ENCODE measurements at places on chromosomes 7 and 10. TPM values are rescaled to one million over a fixed set of nuclear protein-coding genes. Genes with fewer than 3 reads are reported as not detected.

Gene PPP3CB
- 54.5 TPM for total RNA-seq

Gene ALOX5
- 22.8 TPM for total RNA-seq

Gene OR2A1
- not detected for total RNA-seq

Gene AKR1D1
- total RNA-seq, result not detected

Gene HYAL4
- not detected for total RNA-seq

Gene NKX1-2
- total RNA-seq, result not detected

Gene JAZF1
- total RNA-seq, result 11.7 TPM

Gene SUPV3L1
- 34.0 TPM for total RNA-seq

- no peaks in the 10 kb centered on the region for H3K36me3 ChIP-seq
- no peaks in the 10 kb centered on the region for H3K27me3 ChIP-seq
- DNase-seq, result no peak
- H3K4me1 ChIP-seq, result no peaks in the 10 kb centered on the region
Measured at GRCh38 chr10:53839440-53840039, 961.5 kb downstream of the PCDH15 start.

GRCh38 chr7:152016947-152017346 lies 8.5 kb upstream of the GALNT11 start:
- H3K36me3 ChIP-seq, result no peaks in the 10 kb centered on the region
- H3K4me3 ChIP-seq, result no peak overlapping the region
- H3K27me3 ChIP-seq, result no peaks in the 10 kb centered on the region
- H3K4me1 ChIP-seq, result no peaks in the 10 kb centered on the region
- DNase-seq, result no peak
- H3K27ac ChIP-seq, result no peak overlapping the region

GRCh38 chr10:103967448-103968071 lies 620 bp downstream of the SLK start:
- H3K27me3 ChIP-seq, result no peaks in the 10 kb centered on the region
- peak; percentile 32 for DNase-seq
- peak overlapping the region; percentile 83 for H3K4me3 ChIP-seq
- H3K36me3 ChIP-seq, result no peaks in the 10 kb centered on the region
- H3K4me1 ChIP-seq, result peaks cover 41% of the 10 kb centered on the region

GRCh38 chr10:117666965-117667364 lies 124.4 kb downstream of the EMX2 start:
- no peaks in the 10 kb centered on the region for H3K27me3 ChIP-seq
- no peaks in the 10 kb centered on the region for H3K4me1 ChIP-seq
- no peak overlapping the region for H3K4me3 ChIP-seq
- no peak overlapping the region for H3K27ac ChIP-seq
- no peak for DNase-seq
- no peaks in the 10 kb centered on the region for H3K36me3 ChIP-seq

- peaks cover 10% of the 10 kb centered on the region for H3K27me3 ChIP-seq
- H3K27ac ChIP-seq, result no peak overlapping the region
- no peak for DNase-seq
- H3K4me3 ChIP-seq, result no peak overlapping the region
- H3K36me3 ChIP-seq, result no peaks in the 10 kb centered on the region
Measured at GRCh38 chr10:93790439-93790838, 32.7 kb downstream of the LGI1 start.

DNA sequence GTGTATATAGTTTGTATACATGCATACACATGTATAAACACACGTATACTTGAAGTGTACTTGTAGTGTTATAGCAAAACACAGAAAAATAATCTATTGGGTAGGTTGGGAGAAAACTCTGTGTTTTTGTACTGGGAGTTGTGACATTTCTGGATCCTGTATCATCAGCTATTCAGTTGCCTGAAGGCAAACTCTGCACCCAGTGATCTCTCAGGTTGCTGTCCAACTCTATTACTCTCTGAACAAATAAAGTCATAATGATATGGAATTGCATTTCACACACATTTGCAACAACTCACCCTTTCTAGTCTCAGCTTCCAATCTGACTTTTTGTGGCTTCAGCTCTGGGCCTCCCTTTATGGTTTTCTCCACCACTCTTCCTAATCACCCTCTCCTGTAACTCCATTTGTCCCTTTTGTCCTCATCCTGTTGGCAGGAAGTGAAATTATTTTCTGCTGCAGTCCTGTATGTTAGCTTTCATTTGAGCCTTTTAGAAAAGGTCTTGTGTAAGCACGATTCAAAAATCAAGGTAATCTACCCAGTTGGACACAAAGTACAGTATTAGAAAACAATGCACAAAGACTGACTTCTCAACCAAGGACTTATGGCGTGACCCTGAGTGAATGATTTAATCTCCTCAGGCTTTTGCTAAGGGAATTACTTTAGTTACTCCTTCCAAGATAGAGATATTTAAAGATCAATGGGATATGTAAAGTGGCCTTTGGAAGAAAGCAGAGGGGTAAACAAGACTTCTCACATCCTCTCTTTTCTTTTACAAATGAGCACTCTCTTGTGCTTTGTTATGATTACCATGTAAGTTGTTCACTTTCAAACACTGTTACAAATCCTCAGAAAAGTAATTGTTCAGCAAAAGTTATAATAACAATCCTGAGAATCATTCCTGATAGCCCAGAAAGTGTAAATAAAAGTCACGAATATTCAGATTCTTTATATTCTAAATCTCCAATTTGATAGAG lies 249.1 kb downstream of the KCND2 start:
- H3K27ac ChIP-seq, result no peak overlapping the region
- H3K4me1 ChIP-seq, result no peaks in the 10 kb centered on the region
- DNase-seq, result no peak
- no peak overlapping the region for H3K4me3 ChIP-seq
- no peaks in the 10 kb centered on the region for H3K27me3 ChIP-seq

DNA sequence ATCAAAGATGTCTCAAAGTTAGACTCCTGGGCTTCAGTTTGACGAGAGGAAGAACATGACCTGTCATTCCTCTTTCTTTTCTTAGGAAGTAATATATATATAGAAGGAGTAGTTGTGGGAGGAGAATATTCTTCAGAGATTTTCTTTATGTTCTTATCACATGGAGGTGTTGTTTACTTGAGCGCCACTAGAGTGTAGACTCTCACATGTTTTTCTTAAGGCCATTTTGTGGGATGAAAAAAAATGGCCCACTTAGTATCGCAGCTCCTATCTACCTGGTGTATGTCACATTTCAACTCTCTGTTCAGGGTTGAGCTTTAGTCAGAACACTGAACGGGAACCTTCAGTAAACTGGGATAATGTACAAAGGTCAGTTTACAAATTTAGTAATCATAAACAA lies 645.2 kb downstream of the PHTF2 start:
- H3K27me3 ChIP-seq, result no peaks in the 10 kb centered on the region
- no peaks in the 10 kb centered on the region for H3K4me1 ChIP-seq
- H3K27ac ChIP-seq, result no peak overlapping the region
- no peaks in the 10 kb centered on the region for H3K36me3 ChIP-seq
- no peak for DNase-seq

DNA sequence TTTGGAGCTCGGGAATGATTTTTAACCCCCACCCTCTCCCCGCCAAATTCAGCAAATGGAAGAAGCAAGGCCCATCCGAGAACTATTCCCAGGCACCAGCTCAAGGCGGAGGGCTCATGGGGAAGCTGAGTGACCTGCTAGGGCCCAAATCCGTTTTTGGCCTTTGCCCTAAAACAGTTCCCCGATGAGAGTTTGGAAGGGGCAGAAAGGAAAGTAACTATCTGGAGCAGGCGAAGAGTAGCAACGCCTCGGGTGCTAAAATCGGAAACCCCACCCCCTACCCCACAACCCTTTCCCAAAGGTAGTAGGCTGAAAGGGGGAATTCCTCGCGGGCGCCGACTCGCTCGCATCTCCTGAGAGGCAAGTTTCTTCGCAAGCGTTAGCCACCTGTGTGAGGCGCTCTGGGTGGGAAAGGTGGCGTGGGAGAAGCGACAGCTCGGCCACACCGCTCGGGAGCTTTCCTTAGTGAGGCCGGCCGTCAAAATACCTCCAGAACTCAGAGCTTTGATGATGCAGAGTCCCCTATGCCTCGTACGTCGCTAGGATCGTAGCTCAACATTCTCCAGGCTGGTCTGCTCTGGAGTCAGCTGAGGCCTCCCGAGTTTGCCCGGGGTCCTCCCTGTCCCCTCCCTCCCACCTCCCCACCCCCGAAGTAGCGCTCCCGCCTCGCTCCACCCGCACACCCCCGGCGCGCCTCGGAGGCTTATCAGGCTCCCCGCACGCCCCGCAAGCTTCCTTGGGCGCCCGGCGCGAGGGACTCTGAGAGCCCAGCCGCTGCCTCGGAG lies 642 bp upstream of the PRKG1 start:
- H3K36me3 ChIP-seq, result no peaks in the 10 kb centered on the region
- DNase-seq, result peak; percentile 18
- no peaks in the 10 kb centered on the region for H3K4me1 ChIP-seq
- peak overlapping the region; percentile 43 for H3K4me3 ChIP-seq

GRCh38 chr10:118658762-118659161 lies 63.3 kb upstream of the PRLHR start:
- no peaks in the 10 kb centered on the region for H3K27me3 ChIP-seq
- H3K27ac ChIP-seq, result no peak overlapping the region
- H3K4me3 ChIP-seq, result no peak overlapping the region
- no peak for DNase-seq
- no peaks in the 10 kb centered on the region for H3K36me3 ChIP-seq
- H3K4me1 ChIP-seq, result no peaks in the 10 kb centered on the region

GRCh38 chr10:128712661-128713400 lies 586.6 kb upstream of the MKI67 start:
- H3K27me3 ChIP-seq, result peaks cover 5% of the 10 kb centered on the region
- H3K36me3 ChIP-seq, result no peaks in the 10 kb centered on the region
- no peaks in the 10 kb centered on the region for H3K4me1 ChIP-seq

GRCh38 chr7:131600085-131600881 lies 43.9 kb upstream of the PODXL start:
- no peak for DNase-seq
- peaks cover 1% of the 10 kb centered on the region for H3K27me3 ChIP-seq
- H3K4me1 ChIP-seq, result no peaks in the 10 kb centered on the region
- H3K4me3 ChIP-seq, result no peak overlapping the region
- no peaks in the 10 kb centered on the region for H3K36me3 ChIP-seq

DNA sequence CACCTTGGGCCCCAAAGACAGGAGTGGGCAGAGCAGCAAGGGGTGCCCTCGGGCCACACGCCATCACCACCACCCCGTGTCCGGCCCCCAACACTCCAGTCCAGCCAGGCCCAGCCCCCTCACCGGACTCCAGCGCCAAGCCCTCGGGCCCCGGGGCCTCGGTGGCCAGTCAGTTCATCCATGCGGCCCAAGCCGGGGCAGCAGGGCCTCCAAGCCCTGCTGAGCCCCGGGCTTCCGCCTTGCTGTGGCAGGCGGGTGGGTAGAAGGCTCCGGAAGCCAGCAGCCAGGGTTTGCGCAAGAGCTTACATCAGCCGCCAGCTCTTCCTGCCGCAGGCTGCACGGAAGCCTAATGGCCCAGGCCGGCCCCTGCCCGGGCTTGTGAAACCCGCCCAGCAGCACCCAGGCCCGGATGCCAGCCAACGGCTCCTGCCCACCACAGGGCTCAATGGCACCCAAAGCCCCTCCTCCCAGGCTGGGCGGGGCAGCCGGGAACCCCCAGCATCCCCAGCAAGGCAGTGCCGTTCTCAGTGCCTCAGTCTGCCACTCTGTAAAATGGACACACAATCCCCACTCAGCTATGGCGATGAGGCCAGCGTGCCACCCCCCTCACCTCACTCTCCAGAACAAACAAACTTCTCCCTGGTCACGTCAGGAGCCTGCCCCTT lies 26.5 kb downstream of the TNRC18 start:
- no peaks in the 10 kb centered on the region for H3K27me3 ChIP-seq
- DNase-seq, result peak; percentile 92
- H3K36me3 ChIP-seq, result no peaks in the 10 kb centered on the region
- peak overlapping the region; percentile 86 for H3K27ac ChIP-seq

- H3K36me3 ChIP-seq, result no peaks in the 10 kb centered on the region
- H3K4me3 ChIP-seq, result no peak overlapping the region
- no peak overlapping the region for H3K27ac ChIP-seq
- H3K4me1 ChIP-seq, result no peaks in the 10 kb centered on the region
- no peaks in the 10 kb centered on the region for H3K27me3 ChIP-seq
Measured at GRCh38 chr7:31098642-31099360, 46.7 kb downstream of the ADCYAP1R1 start.

DNA sequence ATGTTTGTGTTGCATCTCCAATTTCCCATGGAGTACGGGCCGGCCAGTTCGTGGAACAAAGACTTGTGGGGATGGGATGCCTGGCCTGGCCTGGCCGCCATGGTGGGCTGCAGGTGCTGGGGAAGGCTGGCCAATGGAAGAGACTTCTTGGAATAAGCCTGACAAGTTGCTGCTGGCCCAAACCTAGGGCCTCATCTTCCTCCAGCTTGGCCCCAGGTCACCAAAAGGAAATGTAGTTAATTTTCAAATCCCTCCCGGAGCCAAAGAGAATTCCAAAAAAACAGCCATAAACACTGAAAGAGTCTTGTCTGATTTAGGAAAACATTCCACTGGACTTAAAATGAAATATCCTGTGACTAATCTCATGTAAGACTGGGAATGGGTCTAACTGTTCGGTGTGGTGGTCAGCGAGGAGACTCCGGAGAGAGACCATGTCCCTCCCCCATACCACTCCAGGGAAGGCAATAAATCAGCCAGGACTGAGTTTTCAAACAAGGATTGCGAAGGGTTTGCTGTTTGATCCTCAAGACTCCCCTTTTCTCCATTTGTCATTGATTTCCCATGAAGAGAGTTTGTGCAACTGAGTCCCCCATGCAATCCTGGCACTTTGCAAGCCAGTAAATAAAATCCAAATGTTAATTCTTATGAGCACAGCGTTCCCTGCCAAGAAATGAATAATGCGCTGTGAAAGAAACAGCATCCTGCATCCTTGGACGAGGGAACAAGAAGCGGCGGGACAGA lies 128.7 kb upstream of the HABP2 start:
- DNase-seq, result no peak
- H3K4me3 ChIP-seq, result no peak overlapping the region
- no peaks in the 10 kb centered on the region for H3K4me1 ChIP-seq
- peaks cover 23% of the 10 kb centered on the region for H3K27me3 ChIP-seq

DNA sequence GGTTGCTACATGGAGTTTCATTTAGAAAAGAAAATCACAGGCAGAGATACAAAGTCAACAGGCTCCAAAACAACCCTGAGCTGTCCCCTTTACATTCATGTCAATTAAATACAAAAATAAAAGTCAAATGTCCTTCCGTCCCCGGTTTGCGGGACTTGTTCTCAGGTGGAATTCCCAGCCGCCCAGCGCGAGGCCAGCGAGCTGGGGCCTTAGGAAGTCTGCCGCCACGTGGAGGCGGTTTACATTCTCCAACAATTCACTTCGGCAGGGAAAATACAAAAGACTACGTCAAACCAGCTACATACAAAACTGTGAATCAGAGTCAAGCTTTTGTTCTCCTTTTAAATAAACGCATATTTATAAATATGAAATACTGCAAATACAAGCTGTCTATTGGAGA lies 25.3 kb upstream of the DDC start:
- no peaks in the 10 kb centered on the region for H3K36me3 ChIP-seq
- H3K4me1 ChIP-seq, result no peaks in the 10 kb centered on the region
- H3K27me3 ChIP-seq, result no peaks in the 10 kb centered on the region
- no peak for DNase-seq

- no peak for DNase-seq
- H3K4me3 ChIP-seq, result no peak overlapping the region
- no peak overlapping the region for H3K27ac ChIP-seq
- H3K4me1 ChIP-seq, result no peaks in the 10 kb centered on the region
- no peaks in the 10 kb centered on the region for H3K36me3 ChIP-seq
Measured at GRCh38 chr7:2880874-2881533, 36.9 kb upstream of the GNA12 start.

Data from transverse colon (tissue), 4 donors.